ENCODE measurements at places on chromosomes 3 and 15. TPM values are rescaled to one million over a fixed set of nuclear protein-coding genes. Genes with fewer than 3 reads are reported as not detected.

The CCR3 gene
- total RNA-seq, result not detected

The CD96 gene
- total RNA-seq, result not detected

The LSAMP gene
- total RNA-seq, result 0.16 TPM

The HTR3E gene
- total RNA-seq, result not detected

The ATRIP gene
- 25.3 TPM for total RNA-seq

The FSD2 gene
- total RNA-seq, result not detected

The RPL39L gene
- total RNA-seq, result 145 TPM

The AGTR1 gene
- not detected for total RNA-seq

The KIF15 gene
- 18.1 TPM for total RNA-seq

The CAPN7 gene
- total RNA-seq, result 11.2 TPM

The P3H2 gene
- 233 TPM for total RNA-seq

The NANOGP8 gene
- total RNA-seq, result not detected

The GREM1 gene
- total RNA-seq, result 30.7 TPM

The FMN1 gene
- total RNA-seq, result 9.0 TPM

The IL5RA gene
- total RNA-seq, result not detected

The PTX3 gene
- 13.2 TPM for total RNA-seq

The MOBP gene
- not detected for total RNA-seq

The FBXW12 gene
- total RNA-seq, result not detected

The HTD2 gene
- total RNA-seq, result 3.6 TPM

The CORO2B gene
- 7.9 TPM for total RNA-seq

The ADAMTS9 gene
- not detected for total RNA-seq

All from MG63 (cell line).